Hematopoietic multipotent progenitor cell (in vitro differentiated cells): ENCODE measurements at places on chromosomes 7 and 10.

GRCh38 chr10:29142516-29143314 is 146.2 kb upstream of the LYZL1 start:
- no peak for DNase-seq

- no peak for DNase-seq
Measured at GRCh38 chr7:38223306-38223705, 45.3 kb downstream of the STARD3NL start.

- no peak for DNase-seq
Measured at GRCh38 chr7:48718731-48719378, 205.5 kb upstream of the CDC14C start.

DNA sequence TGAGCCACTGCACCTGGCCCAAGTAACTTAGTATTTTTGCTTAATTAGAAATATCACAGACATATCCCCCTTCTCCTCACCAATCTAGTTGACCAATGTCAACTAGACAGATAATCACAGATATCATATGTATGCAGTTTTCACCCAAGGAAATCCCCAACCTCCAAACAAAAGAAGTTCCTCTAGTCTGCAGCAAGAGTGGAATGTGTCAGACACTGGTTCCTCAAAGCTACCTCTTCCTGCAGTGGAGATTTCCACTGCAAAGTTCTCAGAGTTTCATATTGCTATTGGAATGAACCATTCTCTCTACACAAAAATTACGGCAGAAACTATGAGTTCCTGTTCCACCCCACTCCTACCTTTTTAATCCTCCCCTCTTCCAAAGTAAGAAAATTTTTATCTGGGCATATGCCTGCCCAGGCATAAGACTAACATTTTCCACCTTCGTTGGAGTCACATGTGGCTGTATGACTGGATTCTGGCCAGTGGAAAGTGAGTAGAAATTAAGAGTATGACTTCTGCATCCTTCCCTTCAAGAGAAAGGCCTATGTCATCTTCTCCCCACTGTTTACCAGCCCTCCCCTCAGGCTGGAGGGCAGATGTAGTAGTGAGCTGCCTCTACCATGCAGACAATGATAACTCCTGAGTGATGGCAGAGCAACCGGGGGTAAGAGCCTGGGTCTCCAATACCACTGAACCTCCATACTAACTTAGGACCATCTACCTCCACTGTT is 103.0 kb downstream of the MYOF start:
- no peak for DNase-seq

GRCh38 chr10:86299562-86299961 is 67.0 kb downstream of the GRID1 start:
- no peak for DNase-seq

GRCh38 chr10:78402591-78402990 is 368.9 kb downstream of the RPS24 start:
- no peak for DNase-seq

GRCh38 chr7:87806150-87806549 is 70.0 kb downstream of the SLC25A40 start:
- no peak for DNase-seq

DNA sequence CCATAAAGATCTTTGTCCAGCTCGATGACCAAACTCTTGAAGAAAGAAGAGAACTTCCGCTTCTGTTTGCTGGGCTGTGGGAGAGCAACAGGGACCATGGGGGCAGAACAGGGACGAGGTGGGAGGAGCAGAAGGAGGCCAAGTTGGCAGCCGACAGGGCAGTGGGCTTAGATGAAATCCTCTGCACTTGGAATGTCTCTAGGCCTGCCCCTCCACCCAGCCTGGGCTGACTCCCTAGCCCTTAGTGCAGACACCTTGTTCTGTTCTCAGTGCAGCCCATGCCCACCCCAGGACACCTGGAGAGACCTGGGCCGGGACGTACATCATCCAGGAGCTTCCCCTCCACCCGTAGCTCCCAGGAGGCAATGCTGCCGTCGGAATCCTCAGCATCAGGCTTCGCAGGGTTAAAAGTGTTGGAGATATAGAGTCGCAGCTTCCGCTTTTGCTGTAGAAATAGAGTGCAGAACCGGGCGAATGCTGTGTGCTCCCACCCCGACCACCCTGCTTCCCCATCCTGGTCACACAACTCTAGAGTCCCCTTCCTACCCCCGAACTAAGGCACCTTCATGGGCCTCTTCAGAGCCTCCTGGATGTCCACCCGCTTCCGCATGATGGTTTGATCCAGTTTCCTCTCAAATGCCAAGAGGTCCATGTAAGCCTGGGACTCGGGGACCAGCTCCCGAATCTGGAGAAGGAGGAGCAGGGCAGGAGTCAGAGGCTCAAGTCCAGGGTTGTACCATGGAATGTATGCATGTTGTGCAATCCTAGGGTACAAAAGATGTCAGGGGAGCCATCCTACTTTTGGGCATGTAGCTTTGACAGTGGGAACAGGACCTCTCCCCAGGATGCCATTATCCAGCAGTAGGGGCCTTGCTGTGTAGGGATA is 6.1 kb downstream of the SMARCD3 start:
- no peak for DNase-seq

DNA sequence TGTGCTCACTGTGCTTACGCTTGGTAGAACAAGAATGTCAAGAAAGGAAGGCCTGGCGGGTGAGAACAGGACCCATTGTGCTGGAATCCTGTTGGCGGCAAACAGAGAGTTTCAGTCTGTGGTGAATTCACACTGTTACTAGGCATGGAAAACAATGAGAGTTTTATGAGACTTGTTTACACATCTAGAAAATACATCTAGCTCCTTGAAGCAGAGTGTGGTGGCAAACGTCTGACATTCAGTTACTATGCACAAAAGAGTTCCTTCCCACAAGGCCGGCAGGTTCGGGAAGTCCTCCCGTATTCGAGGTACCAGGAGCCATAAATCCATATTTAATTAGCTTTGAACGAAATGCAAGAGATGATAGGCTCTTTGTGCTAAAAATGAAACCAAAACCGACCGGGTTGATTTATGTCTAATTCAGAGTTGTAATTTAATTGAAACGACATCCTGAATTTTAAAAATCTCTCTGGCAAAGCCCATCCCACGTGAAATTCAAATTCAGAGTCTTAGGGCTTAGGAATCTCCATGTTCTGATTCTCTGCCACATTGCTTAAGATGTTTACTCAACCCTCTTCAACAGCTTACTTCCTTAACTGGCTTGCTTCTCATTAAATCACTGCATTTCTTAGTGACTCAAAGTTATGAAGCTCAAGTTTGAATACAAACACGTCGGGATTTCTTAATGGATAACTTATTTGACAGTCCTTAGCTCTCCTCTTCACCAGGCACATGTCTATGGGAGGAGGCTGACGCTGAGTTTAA is 299.9 kb upstream of the PITRM1 start:
- DNase-seq, result no peak

DNA sequence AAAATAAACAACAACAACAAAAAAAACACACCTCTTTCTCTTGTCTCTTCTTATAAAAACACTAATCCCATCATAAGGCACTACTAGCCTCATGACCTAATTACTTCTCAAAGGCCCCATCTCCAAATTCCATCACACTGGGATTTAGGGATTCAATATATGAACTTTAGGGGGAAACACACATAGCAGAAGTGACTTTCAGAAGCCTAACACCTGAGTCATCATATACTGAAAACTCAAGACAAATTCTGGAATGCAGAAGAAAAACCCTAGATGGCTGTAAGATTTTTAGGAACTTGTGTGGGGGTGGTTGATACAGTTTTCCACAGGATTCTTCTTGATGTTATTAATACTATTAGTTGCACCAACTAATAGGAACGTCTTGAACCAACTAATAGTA is 33.7 kb upstream of the CSTF2T start:
- DNase-seq, result no peak
